ENCODE measurements at places on chromosomes 4 and X. TPM values are rescaled to one million over a fixed set of nuclear protein-coding genes. Genes with fewer than 3 reads are reported as not detected.

DCX gene
- not detected for total RNA-seq

HMX1 gene
- not detected for total RNA-seq

FRAS1 gene
- 10.0 TPM for total RNA-seq

HTR2C gene
- not detected for total RNA-seq

RAB33B gene
- 8.1 TPM for total RNA-seq

SLC16A2 gene
- total RNA-seq, result 13.0 TPM

TMEM156 gene
- 0.18 TPM for total RNA-seq

TMPRSS11D gene
- total RNA-seq, result not detected

TRIML2 gene
- not detected for total RNA-seq

POU3F4 gene
- not detected for total RNA-seq

PPBP gene
- not detected for total RNA-seq

PLCXD1 gene
- total RNA-seq, result 6.3 TPM

NALF2 gene
- not detected for total RNA-seq

FHDC1 gene
- under 0.01 TPM for total RNA-seq

GABRB1 gene
- total RNA-seq, result not detected

GYPE gene
- 0.54 TPM for total RNA-seq

FRMPD3 gene
- total RNA-seq, result not detected

EMCN gene
- 6.7 TPM for total RNA-seq

ARR3 gene
- not detected for total RNA-seq

GAGE12G gene
- not detected for total RNA-seq
